ENCODE measurements at places on chromosomes 6 and 20. TPM values are rescaled to one million over a fixed set of nuclear protein-coding genes. Genes with fewer than 3 reads are reported as not detected.

The DNAH8 gene
- total RNA-seq, result 0.03 TPM

The TGM2 gene
- total RNA-seq, result 561 TPM

The WFDC11 gene
- not detected for total RNA-seq

The ZSCAN23 gene
- 2.9 TPM for total RNA-seq

The EYA2 gene
- total RNA-seq, result 10.7 TPM

The CLIC5 gene
- 9.2 TPM for total RNA-seq

The C20orf141 gene
- total RNA-seq, result not detected

The ANGPT4 gene
- 0.33 TPM for total RNA-seq

The ABHD16B gene
- total RNA-seq, result not detected

The HTR1E gene
- total RNA-seq, result not detected

The OLIG3 gene
- not detected for total RNA-seq

The MICAL1 gene
- 48.8 TPM for total RNA-seq

The ENPP5 gene
- 4.0 TPM for total RNA-seq

The MMP24OS gene
- 79.2 TPM for total RNA-seq

The RPL10A gene
- 875 TPM for total RNA-seq

The SOBP gene
- total RNA-seq, result 18.6 TPM

The BMP7 gene
- 0.52 TPM for total RNA-seq

The OR2J3 gene
- total RNA-seq, result not detected

The METTL24 gene
- 14.3 TPM for total RNA-seq

The TXLNB gene
- 1.5 TPM for total RNA-seq

The RSPO3 gene
- 5.2 TPM for total RNA-seq

The ZSCAN26 gene
- 22.8 TPM for total RNA-seq

The SMPD2 gene
- total RNA-seq, result 9.5 TPM

The ULBP2 gene
- 0.68 TPM for total RNA-seq

The RALGAPB gene
- total RNA-seq, result 35.5 TPM

The SNHG17 gene
- total RNA-seq, result 46.2 TPM

The GRM1 gene
- total RNA-seq, result not detected

The HRH3 gene
- not detected for total RNA-seq

The MOG gene
- not detected for total RNA-seq

The BNIP5 gene
- total RNA-seq, result not detected

Measured in aorta (tissue), 5 donors.